ENCODE measurements at places on chromosomes 7 and 10.

- no peak for DNase-seq
Measured at GRCh38 chr7:120617275-120617674, 240.7 kb downstream of the TSPAN12 start.

DNA sequence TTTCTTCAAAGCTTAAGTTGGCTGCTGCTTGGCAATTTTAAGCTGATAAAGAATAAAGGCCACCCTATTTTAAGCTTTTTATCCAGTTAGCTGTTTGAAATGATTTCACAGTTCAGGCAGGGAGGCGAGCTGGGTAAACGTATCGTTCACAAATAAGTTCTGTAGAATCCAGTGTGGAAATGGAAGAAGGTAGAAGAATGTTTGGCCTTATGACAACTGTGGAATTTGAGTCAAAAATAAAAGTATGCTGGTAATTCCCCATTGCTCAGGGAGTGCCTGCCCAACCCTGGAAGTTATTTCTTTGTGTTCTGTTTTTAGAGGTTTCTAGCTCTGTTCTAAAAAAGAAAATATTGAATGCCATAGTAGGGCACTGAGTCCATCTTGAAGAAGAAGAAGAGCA, 113.1 kb downstream of the ARL4A start:
- DNase-seq = no peak

DNA sequence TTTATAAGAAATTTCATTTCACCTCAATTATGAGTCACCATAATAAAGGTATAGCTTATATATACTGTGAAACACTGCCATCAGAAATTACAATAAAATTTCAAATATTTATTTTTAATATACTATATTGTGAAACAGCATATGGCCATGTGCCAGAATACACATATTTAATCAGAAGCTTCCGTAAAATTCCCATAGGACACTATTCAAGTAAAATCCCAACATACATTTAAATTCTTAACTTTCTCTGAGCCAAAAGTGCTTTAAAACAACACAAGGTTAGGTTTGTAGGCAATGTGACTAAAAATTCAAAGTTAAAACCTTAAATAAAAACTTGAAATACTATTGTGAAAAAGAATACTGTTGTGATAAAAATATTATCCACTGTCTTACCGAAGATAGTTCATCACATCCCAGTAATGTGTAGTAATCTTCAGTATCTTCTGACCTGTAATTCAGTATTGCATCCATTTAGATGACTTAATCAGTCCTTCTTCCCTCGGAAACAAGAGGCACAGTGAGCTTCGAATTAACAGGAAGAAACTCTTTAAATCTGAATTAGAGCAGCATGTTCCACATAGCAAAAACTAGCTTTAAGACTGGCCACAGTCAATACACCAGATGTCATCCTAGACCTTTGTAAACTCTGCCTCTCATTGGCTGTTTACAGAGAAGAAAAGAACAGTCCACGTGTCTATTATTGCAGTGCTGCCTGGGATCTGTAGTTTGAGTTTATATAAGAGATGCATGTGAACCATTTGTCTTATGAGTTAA, at the start of gene DNAJC12:
TSS of gene DNAJC12 (minus strand) at position 648 of the 774 bp plus-strand sequence. CDS start at position 471, 177 bp downstream.
- DNase-seq = no peak

GRCh38 chr7:91151916-91152315, 112.3 kb upstream of the FZD1 start:
- DNase-seq = no peak

DNA sequence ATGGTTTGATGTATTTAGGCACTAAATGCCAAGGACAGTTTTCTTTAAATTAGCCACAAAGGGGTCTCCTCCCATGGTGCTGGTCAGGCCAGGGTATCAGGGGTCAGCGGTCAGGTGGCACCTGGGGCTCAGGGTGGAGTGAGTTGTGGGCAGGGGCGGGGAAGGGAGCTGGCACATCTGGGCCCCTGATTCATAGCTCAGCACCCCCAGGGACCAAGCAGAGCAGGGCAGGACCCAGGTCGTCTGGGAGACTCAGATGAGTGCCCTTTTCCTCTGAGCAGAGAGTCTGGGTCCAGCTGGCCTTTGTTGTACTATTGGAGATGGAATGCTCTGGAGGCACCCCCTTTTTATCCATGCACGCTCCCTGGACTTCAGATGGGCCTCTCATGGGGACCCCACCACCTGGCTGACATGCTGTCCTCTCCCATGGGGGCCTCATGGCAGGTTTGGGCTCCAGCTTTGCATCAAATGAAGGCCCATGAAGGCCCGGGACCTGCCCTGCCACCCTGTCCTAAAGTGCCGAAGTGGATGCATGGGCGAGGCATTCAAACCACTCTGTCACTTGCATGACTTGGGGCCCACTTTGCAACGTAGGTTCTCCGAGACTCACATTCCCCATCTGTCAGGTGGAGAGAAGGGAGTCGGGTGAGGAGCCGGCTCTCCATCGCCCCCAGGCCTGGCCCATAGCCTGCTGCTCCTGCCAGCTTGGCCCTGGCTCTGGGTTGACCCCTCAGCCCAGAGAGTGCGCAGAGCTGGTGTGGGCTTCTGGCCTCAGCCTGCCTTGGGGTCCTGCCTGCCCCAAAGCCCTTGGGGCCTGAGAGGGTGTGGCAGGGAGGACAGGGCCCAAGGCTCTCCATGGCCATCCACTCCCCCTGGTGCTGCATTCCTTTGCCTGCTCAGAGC, 66.4 kb downstream of the RAMP3 start:
- no peak for DNase-seq

DNA sequence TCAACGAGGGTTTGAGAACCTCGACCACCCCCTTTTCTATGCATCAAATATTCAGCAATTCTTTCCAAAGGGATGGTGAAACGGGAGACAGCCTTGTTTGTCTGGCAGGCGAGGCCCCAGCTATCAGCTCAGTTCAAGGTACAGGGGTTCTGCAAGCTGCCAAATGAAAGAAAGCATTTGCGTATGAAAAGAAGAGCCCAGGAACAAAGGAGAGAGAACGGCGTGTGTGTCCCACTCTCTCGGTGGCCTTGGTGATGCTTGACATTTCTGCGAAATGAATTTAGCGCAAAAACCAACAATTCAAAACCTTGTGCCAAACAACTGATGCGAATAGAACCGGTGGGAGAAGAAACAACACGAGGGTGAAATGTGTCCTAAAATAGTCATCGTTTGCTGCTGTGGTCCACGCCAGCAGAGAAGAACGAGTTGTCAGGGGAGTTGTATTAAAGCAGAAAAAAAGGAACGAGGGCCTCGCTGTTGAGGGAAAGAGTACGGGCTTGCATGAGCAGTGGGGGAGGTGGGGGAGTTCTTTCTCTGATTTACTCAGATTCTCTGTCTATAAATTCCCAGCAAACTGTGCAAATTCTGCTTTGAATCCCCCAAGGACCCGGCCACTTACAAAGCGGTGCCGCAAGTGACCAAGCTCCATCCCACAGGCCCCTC, 97.7 kb downstream of the TMEM130 start:
- DNase-seq = no peak
